NCI-H2227 treated with DMSO at 0.1 percent for 48 hours (cell line): ENCODE measurements at places on chromosomes 12 and 14.

GRCh38 chr12:69919495-69919894 lies 94.5 kb downstream of the MYRFL start:
- DNase-seq, result no peak

GRCh38 chr12:47070310-47070709 lies 9.1 kb upstream of the PCED1B start:
- no peak for DNase-seq

GRCh38 chr14:94074534-94074933 lies 6.5 kb downstream of the DDX24 start:
- no peak for DNase-seq

DNA sequence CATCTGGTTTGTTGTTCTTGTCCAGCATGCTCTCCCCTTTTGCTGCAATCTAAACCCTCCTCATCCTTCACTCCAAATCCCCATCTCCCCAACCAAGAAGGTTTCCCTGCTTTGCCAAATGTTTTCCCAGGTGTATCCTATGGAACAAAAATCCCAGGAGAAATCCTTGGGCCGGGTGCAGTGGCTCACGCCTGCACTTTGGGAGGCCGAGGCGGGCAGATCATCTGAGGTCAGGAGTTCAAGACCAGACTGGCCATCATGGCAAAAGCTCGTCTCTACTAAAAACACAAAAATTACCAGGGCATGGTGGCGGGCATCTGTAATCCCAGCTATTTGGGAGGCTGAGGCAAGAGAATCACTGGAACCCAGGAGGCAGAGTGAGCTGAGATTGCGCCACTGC lies 5.0 kb downstream of the KSR2 start:
- no peak for DNase-seq

DNA sequence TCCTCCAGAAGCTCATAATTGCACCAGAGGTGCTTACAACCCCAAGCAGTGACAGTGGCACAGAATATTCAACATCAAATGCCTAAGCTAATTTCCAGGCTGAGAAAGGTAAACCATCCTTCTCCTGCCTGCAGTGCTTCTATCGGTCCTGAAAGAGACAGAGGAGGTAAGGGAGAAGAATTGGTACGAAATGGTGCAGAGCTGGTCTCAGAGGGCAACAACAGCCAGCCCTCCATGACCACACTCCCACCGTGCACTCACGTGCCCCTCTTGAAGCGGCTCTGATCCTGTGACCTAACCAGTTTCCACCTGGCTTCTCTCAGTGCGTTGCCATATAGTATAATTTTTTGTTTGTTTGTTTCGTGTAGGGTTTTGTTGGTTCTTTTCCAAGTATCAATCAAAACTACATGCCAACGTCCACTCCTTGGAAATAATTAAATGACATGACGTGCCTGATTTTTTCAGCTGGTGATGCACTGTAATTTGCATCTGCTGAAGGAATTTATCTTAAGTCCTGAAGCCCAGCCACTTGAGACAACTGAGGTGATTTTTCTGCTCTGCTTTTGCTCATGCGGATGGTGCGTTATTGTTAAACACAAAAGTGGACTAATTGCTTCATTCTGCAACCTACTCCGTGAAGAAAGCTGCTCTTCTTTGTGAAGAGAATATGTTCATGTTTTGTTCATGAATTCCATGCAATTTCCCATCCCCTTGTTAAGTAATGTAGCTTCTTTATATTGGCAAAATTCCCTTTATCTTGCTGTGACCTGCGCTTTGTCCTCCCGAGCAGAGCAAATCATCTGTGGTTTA lies 1.3 kb upstream of the ATP2A2 start:
- DNase-seq, result peak; percentile 68

DNA sequence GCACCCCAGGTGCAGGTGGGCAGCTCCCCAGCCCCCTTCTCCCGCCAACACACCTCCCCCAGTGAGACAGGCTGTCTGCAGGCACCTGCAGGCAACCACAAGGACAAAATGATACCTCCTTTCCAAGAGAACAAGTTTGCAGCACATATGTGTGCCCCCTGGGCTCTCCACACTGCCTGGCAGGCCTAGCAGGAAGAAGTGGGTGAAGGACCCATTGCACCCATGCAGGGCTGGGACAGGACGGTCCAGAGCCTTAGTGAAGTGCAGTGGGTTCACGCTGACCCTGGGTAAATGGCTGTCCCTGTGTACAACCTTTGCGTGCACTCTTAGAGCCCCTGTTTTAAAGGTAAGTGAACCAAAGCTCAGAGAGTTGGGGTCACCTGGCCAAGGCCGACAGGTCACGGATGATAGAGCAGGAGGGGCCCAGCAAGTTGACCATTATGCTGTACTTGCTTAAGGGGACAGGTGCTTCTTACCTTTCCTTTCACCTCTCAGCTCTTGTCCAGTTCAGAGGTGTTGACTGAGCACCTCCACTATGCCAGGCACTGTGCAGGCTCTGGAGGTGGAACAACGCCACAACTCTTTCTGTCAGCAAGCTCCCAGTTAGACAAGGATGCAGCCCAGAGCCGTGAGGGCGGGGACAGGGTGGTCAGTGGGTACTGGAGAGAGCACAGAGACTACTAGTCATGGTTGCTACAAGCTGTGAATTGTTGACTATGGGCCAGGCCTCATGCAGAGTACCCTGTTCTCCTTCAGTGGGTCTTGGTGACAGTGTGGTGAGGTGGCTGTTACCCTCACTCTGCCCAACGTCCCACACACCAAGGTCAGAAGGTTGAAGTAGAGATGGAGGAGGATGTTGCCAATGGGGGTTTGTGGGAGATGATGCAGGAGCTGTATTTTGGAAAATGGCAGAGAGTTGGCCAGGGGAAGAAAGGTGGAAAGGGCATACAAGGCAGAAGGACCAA lies 125.9 kb downstream of the PAPOLA start:
- no peak for DNase-seq

DNA sequence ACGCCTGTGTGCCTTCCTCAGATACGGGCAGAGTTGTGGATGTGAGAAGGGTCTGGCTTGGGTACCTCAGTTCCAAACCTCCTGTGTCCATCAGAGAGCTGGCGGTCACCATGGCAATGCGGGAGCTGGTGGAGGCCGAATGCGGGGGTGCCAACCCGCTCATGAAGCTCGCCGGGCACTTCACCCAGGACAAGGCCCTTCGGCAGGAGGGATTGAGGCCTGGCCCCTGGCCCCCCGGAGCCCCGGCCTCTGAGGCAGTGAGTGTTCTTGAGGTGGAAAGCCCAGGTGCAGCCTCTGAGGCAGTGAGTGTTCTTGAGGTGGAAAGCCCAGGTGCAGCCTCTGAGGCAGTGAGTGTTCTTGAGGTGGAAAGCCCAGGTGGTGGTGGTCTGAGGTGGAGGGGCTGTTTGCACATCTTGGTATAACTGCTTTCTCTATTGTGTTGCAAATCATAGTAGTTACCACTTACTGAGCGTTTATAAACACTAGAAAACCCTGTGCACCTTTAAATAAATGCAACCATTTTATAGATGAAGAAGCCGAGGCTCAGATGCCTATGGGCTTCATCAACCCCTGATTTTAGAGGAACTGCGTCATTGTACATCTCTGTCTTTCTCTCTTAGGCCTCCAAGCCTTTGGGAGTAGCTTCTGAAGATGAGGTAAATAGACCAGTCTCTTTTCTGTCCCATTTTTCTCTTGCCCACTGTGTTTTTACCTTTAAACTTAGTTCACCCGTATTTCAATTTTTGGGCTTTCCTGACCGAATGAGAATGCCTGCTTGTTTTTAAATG lies 976 bp downstream of the PEX5 start:
- peak; percentile 9 for DNase-seq

GRCh38 chr14:49892636-49893308 lies at the start of gene ARF6:
Gene ARF6 (plus strand): TSS chr14:49893082. CDS start chr14:49893737, 655 bp downstream.
- peak; percentile 91 for DNase-seq

GRCh38 chr14:94773655-94774343 lies 3.9 kb upstream of the GSC start:
- DNase-seq, result no peak

DNA sequence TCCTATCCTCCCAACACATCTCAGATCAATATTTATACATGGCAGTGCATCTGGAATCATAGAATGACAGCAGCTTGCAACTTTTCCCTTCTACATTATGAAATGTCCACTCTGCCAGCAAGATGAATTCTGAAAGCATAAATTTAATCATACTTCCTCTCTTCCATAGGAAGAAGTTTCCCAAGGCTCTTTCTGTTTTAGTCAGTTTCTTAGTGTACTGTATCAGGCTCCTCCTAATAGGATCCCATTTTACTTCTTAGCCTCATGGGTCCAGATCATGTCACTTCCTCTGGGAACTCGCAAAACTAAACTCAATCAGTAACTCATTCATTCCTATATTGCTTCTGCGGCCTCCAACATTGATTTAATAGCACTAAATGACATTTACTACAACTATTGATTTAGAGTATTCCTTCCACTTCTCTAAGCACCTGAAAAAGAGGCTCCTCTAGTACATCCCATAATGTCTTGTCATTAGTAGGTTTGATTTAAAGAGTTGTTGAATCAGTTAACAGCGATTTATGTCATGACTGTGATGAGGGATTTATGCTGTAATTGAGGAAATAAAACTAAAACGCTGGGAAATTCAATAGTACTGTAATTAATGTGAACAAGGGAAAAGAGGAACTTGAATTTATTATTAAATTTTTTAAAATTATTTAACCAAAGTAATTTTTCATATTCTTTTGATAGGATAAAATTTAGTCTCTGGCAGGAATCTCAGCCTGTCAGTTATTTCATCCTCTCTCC lies 4.0 kb downstream of the CLEC1A start:
- DNase-seq, result no peak

DNA sequence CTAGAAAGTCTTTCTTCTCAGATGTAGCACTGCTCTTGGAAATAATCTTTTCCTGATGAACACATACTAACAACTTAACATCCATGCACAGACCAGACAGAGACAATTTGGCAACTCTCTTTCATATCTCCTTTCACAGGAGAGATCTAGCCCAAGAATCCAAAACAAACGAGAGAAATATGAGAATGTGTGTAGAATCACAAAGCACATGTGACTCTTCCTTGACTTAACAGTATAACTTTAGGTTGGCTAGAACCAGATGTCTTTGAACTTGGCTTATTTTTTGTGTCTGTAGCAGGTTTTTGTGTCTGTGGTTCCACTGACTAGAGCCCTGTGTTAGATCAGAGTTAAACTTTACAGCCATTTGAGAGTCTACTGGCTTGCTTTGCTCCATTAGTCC lies 114.2 kb downstream of the STXBP6 start:
- no peak for DNase-seq

GRCh38 chr14:21014761-21015190 lies 10.1 kb downstream of the NDRG2 start:
- DNase-seq, result peak; percentile 80
